ENCODE measurements at places on chromosomes 5 and 9.

DNA sequence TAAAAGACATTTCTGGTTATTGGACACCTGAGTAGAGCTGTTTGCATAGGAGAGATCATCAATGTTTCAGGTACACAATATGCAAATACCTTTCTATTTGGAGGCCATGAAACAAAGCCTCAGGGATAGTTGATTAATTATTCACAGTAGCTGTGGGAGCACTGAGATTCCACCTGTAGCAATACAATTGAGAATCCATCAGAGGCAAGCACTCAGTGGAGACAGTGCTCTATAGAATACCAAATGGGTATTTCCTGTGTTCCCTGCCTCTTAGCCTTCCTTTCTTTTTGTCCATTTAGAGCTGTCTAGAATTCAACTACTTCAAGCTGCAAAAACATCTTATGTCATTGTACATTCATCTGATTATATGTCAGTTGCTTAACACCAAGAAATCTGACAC is 1754.0 kb upstream of the ACO1 start:
- DNase-seq: no peak

GRCh38 chr5:176687881-176688280 is 40.6 kb downstream of the TSPAN17 start:
- no peak for DNase-seq

DNA sequence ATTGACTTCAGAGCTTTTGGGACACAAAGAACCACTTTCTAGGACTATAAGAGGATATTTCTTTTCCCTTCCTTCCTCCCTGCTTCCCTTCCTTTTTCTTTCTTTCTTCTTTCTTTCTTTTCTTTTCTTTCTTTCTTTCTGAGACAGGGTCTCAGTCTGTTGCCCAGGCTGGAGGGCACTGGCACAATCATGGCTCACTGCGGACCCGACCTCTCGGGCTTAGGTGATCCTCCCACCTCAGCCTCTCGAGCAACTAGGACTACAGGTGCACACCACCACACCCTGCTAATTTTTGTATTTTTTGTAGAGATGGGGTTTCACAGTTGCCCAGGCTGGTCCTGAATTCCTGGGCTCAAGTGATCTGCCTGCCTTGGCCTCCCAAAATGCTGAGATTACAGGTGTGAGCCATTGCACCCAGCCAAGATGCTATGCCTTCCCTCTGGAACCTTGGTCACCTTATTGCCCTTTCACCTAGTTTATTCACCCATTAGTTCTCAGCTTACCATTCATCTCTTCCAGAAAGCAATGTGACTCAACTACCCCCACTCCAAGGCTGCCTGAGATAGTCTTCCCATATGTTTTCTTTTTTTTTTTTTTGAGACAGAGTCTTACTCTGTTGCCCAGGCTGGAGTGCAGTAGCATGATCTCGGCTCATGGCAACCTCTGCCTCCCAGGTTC is 10.1 kb downstream of the PLIN2 start:
- DNase-seq: no peak

DNA sequence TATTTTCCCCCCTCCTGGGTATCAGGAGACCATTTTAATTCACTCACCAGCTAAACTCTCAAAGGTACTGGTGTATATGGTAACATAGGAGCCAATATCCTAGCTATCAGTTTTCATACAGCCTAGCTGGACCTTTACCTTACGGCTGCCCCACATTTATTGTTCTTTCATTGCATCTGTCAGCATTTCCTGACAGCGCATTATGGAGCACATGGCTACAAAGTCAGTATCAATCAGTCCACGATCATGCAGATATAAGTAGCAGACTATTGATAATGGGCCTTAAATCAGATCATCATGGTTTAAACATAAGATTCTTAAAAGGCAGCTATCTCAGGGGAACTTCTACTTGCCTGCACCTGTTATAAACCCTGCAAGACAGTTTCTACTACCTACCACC is 304.7 kb downstream of the KIAA0825 start:
- DNase-seq: no peak

- no peak for DNase-seq
These were observed 65.5 kb downstream of the ARHGEF28 start for GRCh38 chr5:73691302-73692080.

GRCh38 chr5:156396063-156396829 is 69.3 kb downstream of the SGCD start:
- no peak for DNase-seq

DNA sequence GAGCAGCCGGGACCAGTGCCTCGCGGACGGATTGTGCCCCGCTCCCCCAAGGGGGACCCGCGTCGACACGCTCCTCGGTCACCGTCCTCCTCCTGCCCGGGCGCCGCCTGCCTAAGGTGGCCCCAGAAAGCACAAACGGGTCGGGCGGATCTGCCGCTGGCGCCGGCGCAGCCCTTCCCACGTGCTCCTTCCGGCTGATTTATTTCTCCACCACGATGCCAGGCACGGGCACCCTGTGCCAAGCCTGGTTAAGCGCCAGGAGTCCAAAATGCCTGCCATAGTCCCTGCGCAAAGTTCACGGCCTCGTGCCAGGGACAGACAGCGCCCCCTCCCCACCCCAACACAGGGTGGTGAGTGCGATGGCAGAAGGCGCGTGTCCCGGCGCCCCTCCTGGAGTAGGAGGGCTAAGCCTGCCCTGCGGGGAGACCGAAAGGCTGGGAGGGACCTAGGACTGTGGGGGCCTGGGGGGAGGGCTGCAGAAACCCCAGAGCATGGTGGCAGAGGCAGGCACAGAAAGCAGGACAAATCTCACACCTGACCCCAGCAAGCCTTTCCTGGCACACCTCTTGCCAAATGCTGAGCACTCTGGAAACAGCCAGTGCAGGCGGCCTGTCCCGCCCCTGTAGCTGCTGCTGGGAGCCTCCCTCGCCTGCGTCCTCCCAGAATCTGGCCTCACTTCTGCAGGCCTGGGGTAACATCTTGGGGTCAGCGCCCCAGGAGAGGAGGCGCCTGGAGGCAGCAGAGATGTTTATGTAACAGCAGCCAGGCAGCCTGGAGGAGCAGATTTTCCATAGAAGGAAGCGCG is 1.1 kb upstream of the NOTCH1 start:
- DNase-seq: peak; percentile 78

GRCh38 chr9:36214571-36214970 is 23.9 kb downstream of the CLTA start:
- DNase-seq: no peak

- DNase-seq: no peak
These were observed 737 bp downstream of the NANS start for GRCh38 chr9:98057138-98057799.

DNA sequence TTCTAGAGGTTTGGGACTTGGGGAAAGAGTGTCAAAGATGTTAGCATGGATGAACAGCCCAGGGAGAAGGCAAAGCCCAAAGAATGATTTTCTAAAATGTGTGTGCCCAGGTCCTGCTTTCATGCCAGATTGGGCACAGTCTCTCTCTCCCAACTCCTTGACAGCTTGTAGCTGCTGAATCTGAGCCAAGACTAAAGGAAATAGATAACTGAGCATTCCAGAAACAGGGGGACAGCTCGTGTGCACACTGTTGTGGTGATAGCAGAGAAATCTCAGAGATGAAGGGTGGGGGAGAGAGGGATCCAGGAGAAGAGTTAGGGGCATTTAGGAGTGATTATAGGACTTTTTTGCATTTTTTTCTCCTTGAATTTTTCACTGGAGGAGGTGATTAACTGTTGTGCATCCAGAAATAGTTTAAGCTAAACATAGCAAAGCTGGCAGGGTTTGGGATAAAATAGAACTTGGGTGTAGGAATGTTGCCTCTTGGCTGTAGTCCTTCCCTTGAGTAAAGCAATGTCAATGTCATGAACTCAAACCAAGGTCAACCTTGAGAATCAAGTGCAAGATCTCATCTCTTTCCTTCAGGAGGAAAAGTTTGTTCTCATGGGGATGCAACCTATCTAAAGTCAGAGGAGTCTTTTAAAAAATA is 245.9 kb downstream of the SH3GL2 start:
- no peak for DNase-seq

DNA sequence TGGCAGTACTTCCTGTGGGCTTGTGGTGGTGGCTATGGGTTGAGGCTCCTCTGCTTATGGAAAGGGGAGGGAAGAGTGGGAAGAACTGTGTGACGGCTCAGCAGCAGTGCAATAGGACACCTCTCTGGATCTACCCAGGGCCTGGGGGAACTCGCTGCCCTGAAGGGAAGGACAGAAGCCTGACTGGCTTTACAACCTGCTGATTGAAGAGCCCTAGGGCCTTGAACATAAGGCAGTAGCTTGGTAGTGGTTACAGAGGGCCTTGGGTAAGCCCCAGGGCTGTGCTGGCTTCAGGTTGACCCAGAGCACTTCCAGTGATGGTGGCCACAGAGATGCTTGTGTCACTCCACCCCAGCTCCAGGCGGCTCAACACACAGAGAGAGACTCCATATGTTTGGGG is 5.5 kb downstream of the CCIN start:
- DNase-seq: no peak

DNA sequence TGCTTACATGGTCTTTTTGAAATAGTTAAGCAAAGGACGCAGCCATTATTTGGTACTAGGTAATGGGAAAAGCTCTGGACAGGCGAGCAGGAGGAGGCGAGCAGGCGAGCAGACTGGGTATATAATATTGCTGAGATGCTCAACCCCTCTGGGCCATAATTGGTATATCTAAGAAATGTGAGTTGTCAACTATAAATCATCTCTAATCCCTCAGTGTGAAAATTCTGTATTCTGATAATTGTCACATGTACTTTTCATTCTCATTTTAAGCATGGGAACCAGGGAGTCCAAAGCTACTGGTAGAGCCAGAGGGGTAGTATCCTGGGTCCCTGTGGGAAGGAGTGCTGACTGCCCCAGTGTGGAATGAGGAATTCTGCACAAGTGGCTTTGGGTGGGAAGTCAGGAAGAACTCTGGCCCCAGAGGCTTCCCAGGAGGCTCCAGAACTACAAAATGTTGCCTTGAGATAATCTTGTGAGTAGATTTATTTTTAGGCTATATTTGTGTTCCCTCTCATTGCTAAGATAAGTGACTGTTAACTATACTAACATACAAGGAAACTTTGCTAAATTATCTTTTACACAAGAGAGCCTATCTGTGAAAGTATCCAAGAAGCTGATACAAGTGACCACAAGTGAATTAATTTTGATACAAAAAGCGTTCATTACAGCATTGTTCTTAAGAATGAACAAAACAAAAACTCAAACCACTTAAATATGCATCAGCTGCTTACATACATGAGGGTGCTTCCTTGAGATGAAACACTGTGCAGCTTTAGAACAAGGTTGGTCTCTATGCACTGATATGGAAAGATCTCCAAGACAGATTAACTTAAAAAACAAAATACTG is 70.5 kb upstream of the TNFAIP8 start:
- no peak for DNase-seq

GRCh38 chr9:123710299-123710698 is 219.6 kb downstream of the DENND1A start:
- DNase-seq: no peak

DNA sequence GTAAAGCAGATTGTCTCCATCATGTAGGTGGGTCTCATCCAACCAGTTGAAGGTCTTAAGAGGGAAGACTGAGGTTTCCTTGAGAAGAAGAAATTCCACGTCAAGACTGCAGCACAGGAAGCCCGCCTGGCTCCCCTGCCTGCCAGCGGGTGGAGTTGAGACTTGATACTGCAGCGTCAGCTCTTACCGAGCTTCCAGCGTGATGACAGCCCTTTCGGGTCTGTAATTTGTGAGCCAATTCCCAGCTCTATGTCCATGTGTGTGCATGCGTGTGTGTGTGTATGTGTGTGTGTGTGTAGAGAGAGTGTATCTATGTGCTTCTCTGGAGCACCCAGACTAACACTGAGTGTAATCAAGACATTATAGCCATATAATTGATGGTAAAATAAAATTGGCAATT is 379.7 kb upstream of the IRX2 start:
- DNase-seq: no peak

GRCh38 chr9:133735415-133735775 is 2.8 kb downstream of the SARDH start:
- no peak for DNase-seq

DNA sequence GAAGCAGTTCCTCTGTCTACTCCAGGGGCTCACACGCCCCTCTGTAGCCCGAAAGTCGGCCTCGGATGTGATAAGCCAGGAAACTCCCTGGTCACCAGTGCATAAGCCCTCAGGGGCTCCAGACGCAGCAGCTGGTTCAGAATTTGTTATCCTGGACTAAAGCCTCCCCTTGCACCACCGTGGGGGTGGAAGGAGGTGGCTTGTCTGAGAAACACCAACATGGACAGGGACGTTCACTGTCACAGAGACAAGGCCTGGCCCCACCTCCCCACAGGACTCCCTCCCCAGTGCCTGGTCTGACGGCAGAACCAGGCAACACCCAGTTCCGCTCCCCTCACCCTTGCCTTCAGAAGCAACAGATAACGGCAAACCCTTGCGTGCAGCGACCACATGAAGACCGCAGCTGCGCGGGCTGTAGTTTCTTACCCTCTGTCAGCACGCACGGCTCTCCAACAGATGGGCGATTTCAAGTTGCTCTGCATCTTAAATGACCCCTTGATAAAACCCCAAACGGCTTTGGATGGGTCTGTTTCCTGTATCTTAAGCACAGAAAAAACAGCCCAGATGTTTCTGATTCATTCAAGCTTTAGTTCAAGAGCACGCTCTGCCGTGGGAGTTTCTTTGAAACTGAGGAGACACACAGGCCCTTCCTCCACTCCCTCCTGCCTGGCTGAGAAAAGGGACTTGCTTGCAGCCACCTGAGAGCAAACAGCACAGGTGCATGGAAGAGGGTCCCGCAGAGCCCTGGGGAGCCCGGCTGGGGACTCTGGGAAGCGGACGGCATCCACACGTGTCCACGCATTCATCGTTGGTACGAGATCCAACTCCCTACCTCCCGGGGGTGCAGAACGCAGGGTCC is 44.7 kb upstream of the NKD2 start:
- DNase-seq: no peak

DNA sequence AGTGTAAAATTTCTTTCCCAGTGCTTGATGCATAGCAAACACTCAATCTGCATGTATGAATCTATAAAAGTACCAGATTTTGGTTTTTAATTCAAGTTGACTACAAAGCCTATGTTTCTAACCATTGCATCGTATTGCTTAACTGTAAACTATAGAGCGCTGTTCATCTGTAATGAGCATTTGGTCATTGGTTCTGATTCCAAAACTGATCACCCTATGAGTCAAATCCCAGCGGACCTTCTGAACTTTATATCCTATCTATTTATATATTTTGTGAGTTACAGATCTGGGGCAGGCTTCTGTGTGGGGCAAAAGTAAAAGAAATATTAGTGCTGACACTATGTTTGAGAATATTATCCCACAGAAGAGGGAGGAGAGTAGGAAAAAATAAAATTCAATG is 305.7 kb upstream of the TNC start:
- no peak for DNase-seq

GRCh38 chr9:33809506-33809905 is 7.5 kb upstream of the UBE2R2 start:
- DNase-seq: no peak

DNA sequence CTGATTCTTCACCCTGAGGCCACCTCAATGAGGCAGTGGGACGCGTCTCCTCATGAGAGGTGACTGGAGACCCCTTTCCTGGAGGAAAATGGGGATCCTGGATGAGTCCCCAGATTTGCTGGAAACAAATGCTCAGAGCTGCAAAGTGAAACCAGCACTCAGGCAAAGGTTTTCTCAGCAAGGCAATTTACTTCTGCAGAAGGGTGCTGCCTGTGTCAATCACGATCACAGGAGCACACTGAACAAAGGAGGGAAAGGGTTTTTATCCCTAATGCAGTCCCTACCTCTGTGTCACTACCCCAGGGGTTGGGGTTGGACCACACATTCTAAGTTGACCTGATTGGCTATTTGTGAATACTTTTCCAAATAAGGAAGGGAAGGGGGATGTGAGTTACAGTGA is 69.9 kb upstream of the CDK20 start:
- no peak for DNase-seq

Measured in stimulated activated effector memory CD8-positive, alpha-beta T cell treated with anti-CD3 and anti-CD28 coated beads, Interleukin-12 subunit alpha, Interleukin-12 subunit beta, amount 100 ng/mL, for 72 hours (primary cell).